Activated naive CD4-positive, alpha-beta T cell treated with anti-CD3 and anti-CD28 coated beads, Interleukin-2, amount 10 ng/mL, durations not matched to agents 7 days and 5 days (primary cell): ENCODE measurements at places on chromosomes 4 and X.

DNA sequence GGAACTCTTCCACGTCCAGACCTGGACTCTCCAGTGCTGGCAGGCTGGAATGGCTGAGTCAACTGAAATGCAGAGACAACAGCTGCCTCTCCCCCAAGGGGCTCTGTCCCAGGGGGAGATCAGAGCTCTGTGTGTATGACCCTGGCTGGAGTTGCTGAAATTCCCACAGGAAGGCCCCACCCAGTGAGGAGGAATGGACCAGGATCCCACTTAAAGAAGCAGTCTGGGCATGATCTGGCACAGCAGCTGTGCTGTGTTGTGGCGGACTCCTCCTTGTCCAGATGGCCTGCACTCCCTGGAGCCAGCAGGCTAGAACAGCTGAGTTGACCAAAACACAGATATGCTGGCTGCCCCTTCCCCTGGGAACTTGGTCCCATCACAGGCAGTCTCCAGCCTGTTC, 25.4 kb downstream of the C4orf17 start:
- no peak for DNase-seq

GRCh38 chr4:128416921-128417320, 129.3 kb upstream of the PGRMC2 start:
- no peak for DNase-seq

- peak; percentile 44 for DNase-seq
Observed at GRCh38 chr4:108355902-108356535, 187.3 kb upstream of the LEF1 start.

DNA sequence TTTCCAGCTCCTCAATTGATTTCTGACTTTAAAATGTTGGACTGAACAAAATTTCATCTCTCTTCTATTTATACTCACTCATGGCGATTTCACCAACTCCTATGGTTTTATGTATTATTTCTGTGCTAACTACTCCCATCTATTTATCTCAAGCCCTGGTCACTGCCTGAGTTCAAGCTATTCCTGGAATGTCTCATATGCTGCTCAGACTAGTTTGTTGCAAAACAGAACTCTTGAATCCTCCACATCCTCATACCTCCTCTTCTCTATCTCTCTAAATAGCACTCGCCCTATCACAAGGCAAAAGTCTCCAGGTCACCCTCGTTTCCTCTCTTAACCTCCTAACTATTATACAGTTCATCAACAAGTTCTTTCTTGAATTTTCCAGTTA, 19.0 kb upstream of the DDX60 start:
- no peak for DNase-seq

GRCh38 chr4:173012608-173013007, 156.0 kb upstream of the GALNT7 start:
- DNase-seq: no peak
